ENCODE measurements at places on chromosomes 3 and 15.

DNA sequence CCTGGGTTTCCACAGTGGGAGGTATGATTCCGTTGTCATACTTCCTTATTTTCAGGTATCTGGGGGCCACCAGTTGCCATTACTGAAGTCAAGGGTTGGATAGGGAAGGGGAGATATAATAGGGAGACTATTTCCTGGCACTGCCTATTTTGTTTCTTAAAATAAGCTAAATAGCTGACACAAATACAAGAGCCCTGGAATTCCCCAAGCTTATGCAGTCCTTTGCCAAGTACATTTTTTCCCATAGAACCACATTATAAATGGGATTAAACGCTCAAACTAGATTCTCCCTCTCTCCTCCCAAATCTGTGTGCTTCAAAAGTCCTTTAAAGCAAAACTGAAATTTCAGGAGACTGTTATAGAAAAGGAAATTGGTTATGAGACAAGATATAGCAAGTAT lies 68.7 kb downstream of the AP4E1 start:
- DNase-seq, result no peak

- DNase-seq, result no peak
Observed at GRCh38 chr3:115862099-115862498, 238.8 kb downstream of the GAP43 start.

DNA sequence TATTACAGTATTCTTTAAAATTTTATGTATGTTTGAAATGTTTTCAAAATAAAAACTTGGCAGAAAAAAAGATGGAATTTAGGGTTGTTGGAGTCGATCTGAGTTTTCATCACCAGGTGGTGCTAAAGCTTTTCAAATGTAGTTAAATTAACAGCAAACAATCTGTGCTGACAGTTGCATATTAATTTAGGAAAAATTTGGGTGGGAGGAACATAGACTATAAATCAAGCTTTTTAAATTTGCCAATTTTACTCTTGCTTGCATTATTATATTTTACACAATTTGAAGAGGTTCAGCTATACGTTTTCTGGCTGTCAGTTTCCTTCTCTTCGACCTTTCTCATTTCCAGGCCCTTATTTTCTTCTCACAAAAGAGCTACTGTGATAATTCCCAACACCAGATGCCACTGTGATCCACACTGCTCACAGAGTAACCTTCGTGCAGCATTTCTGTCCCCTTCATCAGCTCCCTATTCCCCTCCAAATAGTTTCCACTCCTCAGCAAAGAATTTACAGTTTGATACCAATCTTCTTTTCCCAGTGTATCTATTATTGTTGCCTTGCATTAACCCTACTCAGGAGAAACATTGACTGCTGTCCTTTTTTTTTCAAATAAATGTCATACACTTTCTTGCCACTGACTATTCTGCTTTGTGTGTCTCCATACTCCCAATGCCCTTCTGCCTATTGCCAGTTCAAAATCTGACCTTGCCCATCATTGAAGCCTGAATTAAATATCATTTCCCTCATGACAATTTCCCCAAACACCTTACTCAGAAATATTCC lies 53.4 kb upstream of the EIF5A2 start:
- peak; percentile 16 for DNase-seq

DNA sequence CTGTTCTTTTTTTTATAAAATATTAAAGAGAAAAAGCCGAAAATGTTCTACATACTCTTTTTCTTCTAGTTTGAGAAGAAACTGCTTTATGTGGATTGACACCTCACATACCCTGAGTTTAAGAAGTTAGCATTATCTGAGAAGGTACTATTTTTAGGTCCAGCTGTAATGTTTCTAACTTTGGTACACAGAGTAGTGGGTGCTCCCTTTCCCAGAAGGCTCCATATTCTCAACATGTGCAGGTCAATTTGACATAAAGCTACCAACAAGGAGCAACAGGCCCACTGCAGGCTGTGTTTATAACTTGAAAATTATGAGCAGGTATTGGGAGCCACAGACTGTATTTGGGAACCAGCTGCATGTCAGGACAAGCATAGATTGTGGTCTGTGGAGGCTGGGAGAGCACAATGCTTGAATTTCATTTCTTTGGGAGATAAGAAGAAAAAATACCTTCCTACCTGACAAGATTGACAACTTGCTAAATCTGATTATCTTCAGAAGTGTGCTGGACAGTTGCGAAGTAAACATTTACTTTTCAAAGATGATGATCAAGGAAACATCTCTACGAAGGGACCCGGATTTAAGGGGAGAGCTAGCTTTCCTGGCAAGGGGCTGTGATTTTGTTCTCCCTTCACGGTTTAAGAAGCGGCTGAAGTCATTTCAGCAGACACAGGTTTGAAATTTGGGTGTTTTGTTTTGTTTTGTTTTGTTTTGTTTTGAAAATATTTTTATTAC lies 57.2 kb downstream of the PPP2R3A start:
- DNase-seq, result no peak

- no peak for DNase-seq
Observed at GRCh38 chr3:48437812-48438211, 2.1 kb downstream of the CCDC51 start.

DNA sequence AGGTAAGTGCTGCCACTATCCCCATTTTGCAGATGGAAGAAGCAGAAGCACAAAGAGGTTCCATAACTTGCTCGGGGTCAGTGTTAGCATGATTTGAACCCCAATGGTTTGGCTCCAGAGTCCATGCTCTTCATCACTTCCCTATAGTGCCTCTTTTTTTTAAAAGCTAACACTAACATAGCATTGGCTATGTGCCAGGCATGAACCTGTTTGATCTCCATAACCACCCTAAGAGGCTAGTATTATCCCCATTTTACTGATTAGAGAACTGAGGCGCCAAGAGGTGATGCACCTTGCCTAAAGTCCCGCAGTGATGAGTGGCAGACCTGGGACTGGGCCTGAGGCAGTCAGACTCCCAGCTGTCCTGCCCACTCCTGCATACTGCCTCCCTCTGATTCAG lies 7.3 kb downstream of the LINGO1 start:
- DNase-seq, result no peak

- no peak for DNase-seq
Observed at GRCh38 chr15:100727291-100727851, 125.0 kb downstream of the ASB7 start.

- no peak for DNase-seq
Observed at GRCh38 chr3:43154980-43155379, 49.1 kb upstream of the POMGNT2 start.

- DNase-seq, result no peak
Observed at GRCh38 chr3:32989171-32989570, 37.7 kb downstream of the CCR4 start.

DNA sequence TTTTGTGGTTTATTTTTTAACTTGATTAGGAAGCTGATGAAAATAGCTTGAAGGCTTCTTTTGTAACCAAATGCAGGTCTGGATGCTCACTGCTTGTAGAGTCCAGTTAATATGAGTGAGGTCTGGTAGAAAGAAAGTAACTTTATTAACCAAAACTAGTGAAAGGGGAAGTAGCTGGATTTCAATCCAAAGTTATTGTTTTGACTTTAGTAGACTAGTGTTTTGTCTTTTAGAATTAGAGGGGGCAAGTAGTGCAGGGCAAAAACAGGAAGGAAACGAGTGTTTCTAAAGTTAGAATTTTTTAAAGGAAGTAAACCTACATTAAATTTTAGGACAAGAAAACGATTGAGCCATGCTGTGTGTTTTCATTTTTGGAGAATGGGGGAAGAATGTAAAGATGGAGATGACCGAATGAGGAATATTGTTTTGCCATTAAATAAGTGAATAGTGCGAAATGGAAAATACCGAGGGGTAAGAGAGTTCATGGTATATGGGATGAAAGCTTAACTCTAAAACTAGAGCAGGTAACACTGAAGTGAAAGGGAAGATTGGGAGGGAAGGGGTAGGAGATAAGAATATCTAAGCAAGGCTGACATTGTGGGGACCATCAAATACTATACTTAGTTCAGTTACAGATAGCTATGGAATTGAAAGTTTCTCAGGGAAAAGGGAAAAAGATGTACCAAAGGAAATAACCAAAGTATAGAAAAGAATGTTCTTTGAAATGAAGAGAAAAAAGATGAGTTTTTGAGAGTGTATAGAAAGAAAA lies 40.0 kb downstream of the USP3 start:
- DNase-seq, result no peak

GRCh38 chr3:108036984-108037741 lies 53.7 kb downstream of the CD47 start:
- no peak for DNase-seq

GRCh38 chr15:41936649-41937567 lies 35.4 kb downstream of the EHD4 start:
- DNase-seq, result peak; percentile 82

GRCh38 chr15:62824111-62825015 lies 218.2 kb upstream of the TPM1 start:
- DNase-seq, result no peak

- no peak for DNase-seq
Observed at GRCh38 chr3:61331929-61332552, 80.8 kb upstream of the FHIT start.

GRCh38 chr15:79067969-79068368 lies 22.6 kb downstream of the RASGRF1 start:
- no peak for DNase-seq

DNA sequence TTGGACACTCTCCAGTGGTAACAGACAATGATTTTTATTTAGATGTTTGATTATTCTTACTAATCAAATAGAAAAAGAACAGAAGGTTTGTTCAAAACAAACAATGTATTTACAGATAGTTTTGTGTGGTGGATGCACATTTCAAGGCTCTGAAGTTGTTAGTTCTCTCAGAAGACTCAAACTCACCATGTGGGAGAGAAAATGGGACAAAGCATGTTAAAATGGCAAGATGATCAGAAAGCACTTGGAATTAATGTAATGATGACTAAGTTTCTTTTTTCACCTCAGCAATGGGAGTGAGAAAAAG lies 450.5 kb upstream of the KCNMB2 start:
- DNase-seq, result no peak

- no peak for DNase-seq
Observed at GRCh38 chr15:32685576-32685975, 32.2 kb upstream of the GREM1 start.

GRCh38 chr3:49222002-49222401 lies 50.6 kb downstream of the KLHDC8B start:
- DNase-seq, result no peak

- DNase-seq, result no peak
Observed at GRCh38 chr3:119343719-119344118, 49.5 kb downstream of the ARHGAP31 start.

GRCh38 chr3:45012577-45012976 lies 13.5 kb upstream of the CLEC3B start:
- no peak for DNase-seq

- no peak for DNase-seq
Observed at GRCh38 chr3:124266487-124266886, 274.6 kb upstream of the ROPN1 start.

GRCh38 chr3:46849686-46850467 lies 13.4 kb downstream of the MYL3 start:
- no peak for DNase-seq

DNA sequence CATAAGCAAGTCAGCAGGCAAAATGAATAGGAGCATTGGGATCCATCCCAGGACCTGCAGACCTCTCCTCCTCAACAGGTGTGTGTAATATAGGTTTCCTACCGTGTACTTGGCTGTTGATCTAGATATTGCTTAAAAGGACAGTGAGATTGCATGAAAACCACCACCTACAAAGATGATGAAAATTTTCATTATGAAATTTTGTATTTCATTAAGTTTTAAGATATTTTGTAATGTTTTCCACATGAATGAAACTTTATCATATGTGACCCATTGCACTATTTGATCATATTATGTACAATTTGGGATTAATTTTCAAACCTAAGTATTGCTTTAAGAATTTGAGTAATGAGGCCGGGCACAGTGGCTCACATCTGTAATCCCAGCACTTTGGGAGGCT lies 94.3 kb upstream of the TRPM1 start:
- DNase-seq, result no peak

GRCh38 chr3:228442-229182 lies 32.0 kb downstream of the CHL1 start:
- no peak for DNase-seq

DNA sequence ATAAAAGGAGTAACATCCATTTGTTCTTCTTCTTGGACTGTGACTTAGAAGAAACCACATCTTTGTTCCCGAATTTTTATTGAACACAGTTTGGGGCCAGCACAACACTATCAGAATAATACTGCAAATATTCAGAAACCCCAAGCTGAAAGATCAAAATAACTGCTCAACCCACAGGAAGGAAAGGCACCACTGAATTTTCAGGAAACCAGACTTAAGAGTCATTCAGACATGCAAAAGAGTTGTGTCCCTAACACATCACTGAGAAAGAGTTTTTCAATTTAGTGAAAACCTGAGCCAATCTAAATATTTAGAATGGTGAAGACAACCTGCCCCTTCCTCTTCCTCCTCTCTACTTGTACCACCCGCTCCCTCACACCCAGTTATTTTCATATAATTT lies 295.0 kb upstream of the RORA start:
- no peak for DNase-seq

GRCh38 chr3:16134173-16134928 lies 40.1 kb upstream of the GALNT15 start:
- no peak for DNase-seq

DNA sequence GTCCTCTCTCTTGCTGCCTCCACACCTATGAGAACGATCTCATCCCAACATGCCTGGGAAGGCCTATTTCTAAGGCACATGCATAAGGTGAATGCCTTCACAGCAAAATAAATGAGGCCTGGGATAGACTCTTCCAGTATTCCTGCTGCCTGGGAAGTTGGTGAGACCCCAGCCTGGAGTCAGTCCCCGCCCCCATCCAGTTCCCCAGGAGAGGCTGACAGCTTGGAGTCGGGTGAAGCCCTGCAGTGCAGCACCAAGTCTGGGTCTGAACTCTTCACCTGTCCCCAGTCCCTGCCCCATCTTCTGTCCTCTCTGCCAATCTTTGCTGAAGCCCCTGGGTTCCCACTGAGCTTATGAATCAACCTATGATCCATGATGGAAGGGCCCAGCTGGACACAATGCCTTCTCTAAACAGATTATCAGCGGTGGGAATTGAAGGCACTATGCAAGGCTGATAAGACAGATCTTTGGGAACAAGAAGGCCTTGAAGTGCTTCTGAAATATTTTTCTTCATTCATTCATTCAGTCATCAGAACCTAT lies 10.2 kb upstream of the APBA2 start:
- DNase-seq, result no peak

DNA sequence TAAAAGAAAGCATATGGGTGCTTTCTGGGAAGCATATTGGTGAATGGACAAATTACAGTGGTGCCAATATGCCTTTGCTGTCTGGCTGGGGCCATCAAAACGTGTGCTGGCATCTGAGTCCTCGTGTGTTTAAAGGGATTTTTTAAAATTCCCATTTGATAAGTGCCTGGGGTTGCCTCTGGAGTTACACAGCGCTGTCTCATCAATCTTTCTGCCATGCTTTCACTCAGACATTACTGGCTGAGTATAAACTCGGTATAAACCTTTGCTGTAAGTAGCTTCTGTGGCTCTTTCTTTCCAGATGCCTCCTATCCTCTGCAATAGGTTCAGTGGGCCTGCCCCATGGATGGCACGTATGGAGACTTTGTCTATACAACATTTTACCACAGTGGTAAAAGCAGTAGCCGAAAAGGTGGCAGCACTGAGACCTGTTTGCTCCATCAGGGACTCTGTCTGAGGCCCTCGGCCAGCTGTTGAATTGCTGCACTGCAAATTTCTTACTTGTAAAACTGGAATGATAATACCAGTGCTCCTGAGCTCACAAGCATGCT lies 195.5 kb downstream of the LPP start:
- DNase-seq, result no peak
